ENCODE measurements at places on chromosomes 13 and 19.

DNA sequence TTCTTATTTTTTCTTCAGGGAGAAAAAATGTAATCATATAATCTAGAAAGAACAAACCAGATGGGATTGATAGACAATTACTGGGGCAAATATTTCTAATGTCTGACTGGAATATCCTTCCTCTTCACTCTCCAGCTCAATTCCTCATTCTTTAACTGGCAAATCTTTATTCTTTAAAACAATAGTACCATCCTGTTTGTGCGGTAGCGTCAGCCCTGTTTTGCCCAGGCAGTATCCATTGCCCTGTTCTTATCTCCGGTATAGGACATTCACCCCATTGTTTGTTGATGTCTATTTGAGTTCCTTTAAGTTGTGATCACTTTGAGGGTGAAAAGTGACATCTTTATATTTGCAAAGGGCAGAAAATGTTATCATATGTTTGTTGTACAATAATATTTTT is 185.4 kb downstream of the POSTN start:
- DNase-seq = no peak

DNA sequence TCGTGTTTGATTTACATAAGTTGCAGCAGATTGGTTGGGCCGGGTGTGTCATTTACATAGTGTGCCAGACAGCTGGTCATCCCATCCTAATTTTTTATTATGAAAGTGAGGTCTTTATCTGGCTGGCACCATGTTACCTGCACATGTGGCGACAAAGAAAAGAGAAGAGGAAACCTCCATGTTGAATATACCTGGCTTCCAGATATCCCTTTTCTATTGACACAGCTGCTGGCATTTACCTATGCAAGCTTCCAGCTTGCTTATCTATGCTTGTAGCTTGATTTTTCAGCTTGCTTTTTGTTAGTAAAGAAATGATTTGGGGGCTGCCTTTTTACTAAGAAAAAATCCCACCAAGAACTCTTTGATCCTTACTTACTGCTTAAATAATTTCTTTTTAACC is 681.3 kb upstream of the SLITRK1 start:
- no peak for DNase-seq

DNA sequence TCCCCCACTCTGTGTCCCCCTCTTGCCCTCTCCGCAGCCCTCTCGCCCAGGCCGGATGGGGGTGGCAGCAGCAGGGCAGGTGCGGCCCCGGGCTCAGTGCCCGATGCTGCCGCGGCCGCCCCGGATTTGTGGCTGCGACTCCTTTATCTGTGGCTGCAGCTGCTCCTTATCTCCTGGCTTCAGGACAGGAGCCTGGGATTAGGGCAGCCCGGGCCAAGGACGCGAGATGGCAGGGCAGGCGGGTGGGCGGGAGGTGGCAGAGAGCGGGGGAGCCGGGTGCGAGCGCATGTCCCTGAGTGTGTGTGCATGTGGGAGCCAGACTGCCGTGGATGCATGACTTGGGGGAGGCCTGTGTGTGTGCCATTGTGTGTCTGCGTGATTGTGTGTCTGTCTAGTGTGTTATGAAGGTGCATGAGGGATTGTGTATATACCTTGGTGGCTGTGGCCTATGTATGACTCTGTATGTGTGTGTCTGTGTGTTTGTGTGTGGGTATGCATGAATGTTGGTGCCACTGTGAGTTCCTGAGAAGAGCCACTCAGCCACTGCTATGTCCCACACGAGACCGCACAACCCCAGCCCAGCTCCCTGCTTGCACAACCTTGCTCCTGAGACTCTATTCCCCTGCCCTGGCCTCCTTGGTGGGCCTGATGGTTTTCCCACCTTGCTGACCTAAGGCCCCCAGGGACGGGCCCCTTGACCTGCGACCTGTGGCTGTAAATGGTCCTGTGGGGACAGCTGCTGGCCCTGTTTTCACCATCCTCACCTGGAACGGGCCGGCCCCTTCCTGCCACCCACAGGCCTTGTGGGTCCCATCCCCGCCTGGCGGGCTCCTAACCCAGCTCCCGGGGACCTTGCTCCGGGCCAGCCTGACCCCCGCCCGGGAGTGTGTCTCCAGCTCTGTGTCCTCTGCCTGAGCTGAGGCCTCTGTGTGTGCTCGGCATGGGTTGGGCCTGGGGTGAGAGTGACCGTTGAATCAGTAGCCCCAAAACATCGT is 5.3 kb upstream of the NRTN start:
- DNase-seq = no peak

DNA sequence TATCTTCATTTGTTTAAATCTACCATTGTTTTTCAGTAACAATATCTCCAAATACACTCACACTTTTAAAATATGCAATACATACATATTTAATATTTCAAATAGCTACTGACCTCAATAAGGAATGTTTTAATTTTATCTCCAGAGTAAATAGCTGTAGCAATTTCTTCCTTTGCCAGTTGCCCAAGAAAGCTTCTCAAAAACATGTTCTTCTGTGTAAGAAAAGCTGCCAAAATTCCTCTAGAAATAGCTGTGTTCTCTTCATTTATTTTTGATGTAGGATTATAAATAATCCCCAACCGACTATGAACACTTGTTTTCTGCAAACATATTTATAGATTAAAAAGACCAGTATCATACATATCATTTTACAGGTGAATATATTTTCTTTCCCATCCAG is 150.5 kb downstream of the UGGT2 start:
- DNase-seq = no peak

DNA sequence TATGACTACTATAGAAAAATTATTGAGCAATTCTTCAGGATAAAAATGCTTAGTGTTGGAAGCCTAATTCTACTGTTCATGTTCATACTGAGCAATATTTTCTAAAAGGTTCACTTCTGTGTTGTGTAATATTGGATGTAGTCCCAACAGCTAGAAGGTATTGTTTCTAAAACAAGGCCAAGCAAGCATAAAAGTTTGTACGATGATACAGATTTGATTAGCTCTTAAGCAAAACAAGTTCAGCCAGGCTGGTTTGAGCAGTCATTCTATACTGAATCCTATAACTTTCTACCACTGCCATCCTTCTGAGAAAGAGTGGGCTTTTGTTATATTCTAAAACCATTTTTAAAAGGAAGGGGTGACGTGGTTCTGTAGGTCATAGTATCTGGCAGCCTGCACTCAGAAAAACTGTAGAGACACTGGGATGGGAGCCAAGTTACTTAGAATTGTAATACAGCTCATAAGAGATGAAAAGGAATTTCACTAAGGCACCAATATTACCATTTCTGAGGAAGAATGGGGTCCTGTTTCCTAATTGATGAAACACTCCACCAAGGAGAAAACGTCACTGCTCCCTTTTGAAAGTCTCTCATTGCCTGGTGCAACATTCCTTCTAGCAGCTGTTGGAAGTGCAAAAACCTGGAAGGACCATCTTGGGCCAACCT is 275.0 kb upstream of the DACH1 start:
- no peak for DNase-seq

DNA sequence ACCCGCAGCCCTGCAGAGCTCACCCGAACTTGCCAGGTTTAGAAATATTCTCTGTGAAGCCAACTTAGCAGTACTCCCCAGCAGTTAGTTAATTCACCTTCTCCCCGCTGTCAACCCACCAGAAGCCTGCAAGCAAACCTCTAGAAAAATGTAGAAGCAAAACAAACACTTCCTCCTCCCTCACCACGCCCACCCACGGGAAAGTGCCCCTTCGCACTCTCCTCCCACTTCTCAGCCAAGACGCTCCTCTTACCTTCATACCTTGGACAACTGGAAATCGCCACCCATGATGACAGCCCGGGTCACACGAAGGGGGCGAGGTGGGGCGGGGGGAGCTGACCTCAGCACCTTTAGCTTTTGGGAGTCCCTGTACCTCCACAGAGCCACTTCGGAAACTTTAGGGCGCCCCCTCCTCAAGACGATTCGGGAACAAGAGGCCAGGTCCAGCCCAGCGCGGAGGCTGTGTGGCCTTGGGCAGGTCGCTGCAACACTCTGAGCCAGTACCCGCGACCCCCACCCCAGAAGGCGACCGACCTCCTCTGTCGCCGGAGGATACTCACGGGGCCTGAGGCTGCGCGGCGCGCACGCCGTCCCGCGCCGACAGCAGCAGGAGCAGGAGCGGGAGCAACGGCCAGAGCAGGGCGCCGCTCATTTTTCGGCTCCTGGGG is 485 bp downstream of the CPAMD8 start:
- no peak for DNase-seq
